Trophoblast cell (in vitro differentiated cells and primary cell): ENCODE measurements at places on chromosomes 13 and 19.
A peak's percentile ranks its signal among the peaks of the same experiment; 100 is the strongest.

- DNase-seq = no peak
Measured at GRCh38 chr13:90233933-90234672, 1113.4 kb upstream of the MIR17HG start.

DNA sequence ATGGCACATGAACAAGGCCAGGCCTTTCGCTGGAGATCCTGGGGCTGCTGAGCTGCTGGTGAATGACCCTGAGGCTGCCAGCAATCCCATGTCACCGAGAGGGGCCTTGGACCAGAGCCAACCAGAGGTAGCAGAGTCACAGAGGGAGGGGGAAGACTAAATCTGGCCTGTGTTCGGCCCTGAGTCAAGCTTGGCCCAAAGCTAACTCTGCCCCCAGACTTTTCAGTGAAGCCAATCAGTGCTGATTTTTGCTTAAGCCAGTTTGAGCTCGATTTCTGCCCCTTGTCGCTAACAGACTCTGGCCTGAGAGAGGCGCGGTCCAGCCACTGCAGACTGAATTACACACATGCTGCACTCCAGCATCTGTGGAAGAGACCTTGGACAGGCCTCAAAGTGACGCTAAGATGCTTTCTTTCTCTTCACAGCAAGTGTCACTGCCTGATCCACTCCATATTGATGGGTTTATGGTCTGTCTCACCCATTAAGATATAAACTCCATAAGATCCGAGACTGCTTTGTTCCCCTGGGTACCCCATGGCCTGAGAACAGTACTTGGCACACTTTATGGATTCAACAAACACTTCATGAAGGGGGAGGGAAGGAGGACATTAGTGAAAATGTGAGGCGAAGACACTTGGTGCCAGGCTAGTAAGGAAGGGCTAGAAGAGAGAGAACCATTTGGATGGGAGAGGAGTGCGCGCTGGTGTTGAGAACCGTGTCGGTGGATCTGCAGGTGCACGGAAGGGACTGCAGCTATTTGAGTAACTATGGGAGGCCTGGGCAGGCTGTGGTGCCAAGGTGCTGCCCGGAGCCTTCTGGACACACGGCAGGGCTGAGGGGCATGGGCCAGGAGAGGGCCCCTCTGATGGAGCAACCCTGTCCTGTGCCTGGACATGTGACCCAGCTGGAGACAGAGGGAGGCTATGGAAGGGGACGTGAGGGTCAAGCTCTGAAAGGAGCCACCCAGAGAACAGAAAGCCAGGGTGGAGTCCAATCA lies 17.6 kb downstream of the RANBP3 start:
- no peak for DNase-seq

DNA sequence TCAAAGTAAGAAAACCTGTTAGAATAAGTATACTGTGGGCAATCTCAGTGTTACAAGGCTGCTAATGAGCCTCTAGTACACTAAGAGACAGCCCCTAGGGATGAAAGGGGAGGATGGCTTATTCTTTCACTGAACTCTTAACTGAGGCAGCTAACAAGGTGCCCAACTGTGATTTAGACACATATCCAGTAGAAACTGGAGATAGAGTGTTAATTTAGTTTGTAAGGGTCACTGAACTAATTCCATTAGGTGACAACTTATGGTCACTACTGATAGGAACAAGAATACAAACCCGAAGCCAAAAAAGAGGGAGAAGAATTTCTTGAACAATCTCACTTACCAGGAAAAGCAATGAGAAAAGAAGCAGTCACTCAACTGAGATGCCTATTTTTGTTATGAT lies 1010.6 kb downstream of the PCDH9 start:
- DNase-seq = no peak

GRCh38 chr19:33047422-33047821 lies 17.3 kb downstream of the RHPN2 start:
- peak; percentile 99 for DNase-seq

DNA sequence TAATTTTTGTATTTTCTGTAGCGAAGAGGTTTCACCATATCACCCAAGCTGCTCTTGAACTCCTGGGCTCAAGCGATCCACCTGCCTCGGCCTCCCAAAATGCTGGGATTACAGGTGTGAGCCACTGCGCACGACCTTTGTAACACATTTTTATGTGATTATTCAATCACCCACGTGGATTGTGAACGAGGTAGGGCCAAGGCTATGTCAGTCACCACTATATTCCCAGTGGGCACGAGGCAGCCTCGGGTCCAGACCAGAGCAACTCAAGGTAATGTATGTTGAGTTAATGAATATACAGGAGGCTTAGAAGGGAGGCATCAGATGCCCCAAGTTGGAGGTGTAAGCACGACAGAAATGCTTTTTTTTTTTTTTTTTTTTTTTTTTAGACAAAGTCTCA lies 8.9 kb downstream of the PTGIR start:
- DNase-seq = no peak

DNA sequence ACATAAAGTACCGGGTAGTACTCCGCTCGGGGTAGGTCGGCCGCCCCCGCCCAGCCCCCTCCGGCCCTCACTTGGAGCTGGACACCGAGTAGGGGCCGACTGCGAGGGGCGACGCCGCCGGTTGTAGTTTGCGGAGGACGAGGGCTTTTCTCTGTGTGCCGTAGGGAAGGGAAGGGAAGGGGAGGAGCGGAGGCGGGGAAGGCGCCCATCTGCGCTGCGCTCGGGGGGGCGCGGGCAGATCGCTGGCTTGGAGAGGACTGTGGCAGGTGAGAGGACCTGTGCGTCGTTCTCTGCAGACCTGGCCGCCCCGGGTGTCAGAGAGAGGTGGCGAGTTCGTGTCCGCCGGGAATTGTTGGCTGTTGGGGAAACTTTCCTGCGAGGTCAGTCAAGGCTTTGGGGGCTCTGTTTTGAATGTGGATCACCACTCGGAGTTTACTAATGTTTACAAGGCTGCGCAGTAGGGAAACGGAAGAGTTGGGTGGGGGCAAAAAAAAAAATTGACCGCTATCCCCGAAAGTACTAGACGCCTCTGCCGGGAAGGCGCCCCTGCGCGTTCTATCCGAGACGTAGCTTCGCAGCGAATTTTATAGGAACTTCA lies 1.4 kb downstream of the ING1 start:
- DNase-seq = peak; percentile 73
